ENCODE measurements at places on chromosomes 7 and 10.

DNA sequence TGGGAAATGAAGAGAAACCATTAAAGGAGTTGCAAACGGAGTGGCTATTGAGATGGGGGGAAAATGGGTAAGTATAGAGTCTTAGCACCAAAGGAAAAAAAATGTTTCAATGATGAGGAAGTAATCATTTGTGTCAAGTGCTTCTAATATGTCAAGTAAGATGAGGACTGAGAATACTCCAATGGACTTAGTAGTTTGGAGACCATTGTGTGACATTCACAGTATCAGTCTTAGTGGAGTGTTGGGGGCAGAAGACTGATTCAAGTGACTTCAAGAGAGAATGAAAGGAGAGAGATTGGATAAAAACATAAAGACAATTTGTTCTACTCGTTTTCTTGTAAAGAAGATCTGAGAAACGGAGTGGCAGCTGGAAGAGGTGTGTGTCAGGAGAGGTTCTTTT is 88.6 kb upstream of the ARID5B start:
- DNase-seq: no peak

GRCh38 chr7:97422046-97422445 is 304.5 kb downstream of the SDHAF3 start:
- no peak for DNase-seq

- no peak for DNase-seq
Observed at GRCh38 chr10:117533507-117534281, 8.9 kb upstream of the EMX2 start.

DNA sequence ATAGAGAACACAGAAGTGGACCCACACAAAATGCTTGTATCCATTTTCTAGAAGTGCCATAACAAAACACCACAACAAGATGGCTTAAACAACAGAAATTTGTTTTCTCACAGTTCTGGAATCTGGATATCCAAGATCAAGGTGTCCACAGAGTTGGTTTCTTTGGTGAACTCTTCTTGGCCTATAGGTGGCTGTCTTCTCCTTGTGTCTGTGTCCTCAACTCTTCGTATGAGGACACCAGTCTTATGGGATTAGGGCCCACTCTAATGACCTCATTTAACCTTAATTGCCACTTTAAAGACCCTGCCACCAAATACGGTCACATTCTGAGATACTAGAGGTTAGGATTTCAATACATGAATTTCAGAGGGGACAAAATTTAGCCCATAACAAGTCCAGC is 30.8 kb upstream of the C10orf71 start:
- no peak for DNase-seq

DNA sequence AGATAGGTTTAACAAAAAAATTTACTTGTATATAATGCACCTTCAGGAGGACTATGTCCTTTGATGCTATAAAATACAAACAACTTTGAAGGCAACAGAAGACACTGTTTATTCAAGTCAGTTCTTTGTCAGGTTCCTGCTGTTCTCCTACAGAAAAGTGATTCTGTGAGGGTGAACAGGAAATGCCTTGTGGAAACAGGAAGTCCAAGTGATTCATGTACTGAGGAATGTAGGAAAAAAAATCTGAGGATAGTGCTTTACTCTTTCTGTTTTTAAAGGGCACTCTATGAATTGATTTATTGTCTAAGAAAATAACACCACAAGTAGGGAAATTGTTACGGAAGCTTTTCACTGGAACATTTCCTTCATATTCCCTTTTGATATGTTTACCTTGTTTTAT is 171.9 kb downstream of the HDAC9 start:
- DNase-seq: no peak

GRCh38 chr7:22799633-22800032 is 23.0 kb downstream of the TOMM7 start:
- DNase-seq: no peak
